Retina (tissue), 1 donor: ENCODE measurements at places on chromosomes 2 and 18.
A peak's percentile ranks its signal among the peaks of the same experiment; 100 is the strongest.

DNA sequence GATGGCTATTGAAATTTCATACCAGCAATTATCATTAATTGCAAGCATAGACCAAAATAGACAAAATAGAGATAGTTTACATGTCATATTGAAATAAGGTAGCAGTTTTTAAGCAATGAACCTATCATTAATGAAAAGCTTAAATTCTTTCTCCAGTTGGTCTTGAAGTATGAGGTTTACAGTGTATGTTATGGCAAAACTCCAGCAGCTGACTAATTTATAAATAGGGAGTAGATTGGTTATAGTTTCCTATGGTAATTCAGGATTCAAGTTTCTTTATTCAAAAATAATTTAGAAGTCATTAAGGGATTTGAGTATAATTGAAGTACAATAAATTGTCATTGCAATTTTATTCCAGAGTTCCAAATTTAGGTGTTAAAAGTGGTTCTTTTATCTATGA lies 69.6 kb upstream of the COL5A2 start:
- DNase-seq = no peak

GRCh38 chr2:232538671-232539070 lies 821 bp upstream of the CHRNG start:
- no peak for DNase-seq

GRCh38 chr2:218301176-218301819 lies 9.0 kb upstream of the TMBIM1 start:
- peak; percentile 86 for DNase-seq

DNA sequence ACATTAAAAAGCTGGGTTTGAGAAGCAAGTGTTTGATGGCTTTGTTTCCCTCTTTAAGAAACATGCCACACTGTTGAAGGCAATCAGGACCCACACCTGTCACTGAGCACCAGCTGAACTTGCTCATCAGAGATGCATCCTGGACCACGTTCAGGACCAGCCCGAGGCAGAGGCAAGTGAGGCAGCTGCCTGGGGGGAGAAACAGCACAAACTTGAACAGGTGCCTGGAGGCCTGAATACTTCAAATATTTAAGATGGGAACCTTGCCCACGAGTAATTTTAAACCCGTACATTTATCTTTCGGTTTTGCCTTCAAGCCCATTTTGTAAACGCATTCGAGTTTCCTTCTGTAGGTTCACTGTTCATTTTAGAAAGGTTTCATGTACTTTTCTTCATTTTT lies 421.3 kb downstream of the NYAP2 start:
- DNase-seq = no peak

DNA sequence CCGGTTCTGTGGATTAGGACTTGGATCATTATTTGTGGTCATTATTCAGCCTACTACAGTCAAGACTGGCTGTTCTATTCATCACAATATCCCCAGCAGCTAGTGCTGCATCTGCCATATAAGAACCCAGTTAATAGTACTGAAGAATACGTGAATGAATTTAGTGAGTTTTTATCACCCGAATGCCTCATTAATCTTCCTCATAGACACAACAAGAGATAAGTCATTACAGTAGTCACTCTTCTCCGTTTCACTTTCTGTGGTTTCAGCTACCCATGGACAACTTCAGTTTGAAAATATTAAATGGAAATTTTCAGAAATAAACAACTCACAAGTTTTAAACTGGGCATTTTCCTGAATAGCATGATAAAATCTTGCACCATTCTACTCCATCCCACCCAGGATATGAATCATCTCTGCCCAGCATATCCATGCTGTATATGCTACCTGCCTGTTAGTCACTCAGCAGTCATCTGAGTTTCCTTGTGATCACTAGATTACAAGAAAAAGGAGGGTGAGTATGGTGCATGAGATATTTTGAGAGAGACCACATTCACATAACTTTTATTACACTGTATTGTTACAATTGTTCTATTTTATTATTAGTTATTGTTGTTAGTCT lies 363.7 kb upstream of the CHAC2 start:
- no peak for DNase-seq

- no peak for DNase-seq
These were observed 430.4 kb upstream of the TRIB2 start for GRCh38 chr2:12286347-12286746.

DNA sequence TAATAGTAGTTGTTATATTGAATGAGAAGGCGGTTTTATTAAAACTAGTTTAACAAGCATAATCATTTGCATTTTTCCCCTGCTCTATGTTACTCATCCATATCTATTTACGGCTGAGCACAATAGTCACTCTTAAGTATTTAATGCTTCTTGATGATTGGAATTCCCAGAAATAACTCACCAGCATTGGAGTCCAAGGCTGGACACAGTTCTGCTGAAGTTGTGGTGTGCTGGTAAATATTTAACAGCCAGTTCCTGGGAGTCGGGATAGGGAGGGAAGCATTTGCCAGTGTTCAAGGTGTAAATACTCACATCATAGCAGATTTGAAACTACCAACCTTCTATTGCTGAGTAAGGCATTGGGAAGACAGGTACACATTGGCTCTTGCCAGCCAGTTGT lies 315.1 kb downstream of the MTX2 start:
- no peak for DNase-seq

GRCh38 chr18:621291-622043 lies 24.7 kb downstream of the CLUL1 start:
- DNase-seq = no peak

DNA sequence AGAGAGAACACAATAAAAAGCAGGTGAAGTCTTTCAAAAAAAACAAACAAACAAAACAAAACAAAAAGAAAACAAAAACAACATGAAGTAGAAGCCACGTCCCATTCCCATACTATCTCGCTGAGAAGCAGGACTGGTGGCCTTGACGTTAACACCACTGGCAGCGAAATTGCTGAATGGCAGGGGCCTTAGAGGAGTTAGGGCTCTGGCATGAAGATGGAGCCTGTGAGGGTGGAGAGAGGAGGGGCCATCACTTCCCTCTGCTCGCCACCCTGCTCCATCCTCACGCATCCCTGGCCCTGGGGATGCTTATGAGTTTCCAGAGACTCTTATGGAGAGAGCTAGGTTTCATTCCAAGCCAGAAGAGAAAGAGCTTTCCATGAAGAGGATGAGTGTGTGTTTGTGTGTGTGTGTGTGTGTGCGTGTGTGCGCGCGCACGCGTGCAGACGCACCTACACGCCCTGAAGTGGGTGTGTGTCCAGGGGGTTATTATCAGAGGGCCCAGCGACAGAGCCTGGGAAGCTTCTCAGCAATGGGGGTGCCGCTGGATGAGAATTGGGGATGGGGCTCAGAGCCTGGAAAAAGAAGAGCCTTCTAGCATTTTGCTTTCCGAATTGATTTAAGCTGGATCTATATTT lies 20.4 kb upstream of the IMPA2 start:
- DNase-seq = no peak

GRCh38 chr2:120630031-120630701 lies 105.5 kb upstream of the GLI2 start:
- DNase-seq = no peak

DNA sequence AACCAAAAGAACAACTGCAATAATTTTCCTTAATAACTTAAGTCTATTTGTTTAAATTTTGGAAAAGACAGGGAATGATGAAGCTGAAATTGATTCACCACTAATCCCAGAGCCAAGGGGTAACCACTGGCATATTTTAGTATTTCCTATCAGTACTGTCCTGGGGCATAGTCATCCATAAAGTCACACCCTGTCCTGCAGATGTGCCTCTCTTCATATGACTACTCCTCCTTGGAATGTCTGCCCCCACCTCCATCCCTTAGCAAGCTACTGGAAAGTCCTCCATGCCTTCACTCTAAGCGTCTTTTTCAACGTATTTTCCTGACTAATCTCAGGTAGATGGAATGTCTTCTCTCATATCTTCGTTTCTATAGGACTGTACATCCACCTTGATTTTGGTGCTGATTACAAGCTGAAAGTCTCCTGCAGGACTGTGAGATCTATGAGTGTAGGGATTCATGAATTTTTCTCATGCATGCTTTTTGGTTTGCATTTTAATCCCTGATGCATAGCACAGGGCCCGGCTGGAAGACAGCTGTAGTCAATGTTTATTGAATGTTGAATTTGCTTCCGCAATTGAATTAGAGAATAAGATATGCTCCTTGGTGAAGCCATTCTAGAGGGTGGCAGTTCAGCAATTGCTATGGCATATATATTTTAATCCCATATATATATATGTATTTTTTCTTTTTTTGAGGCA lies 85.6 kb downstream of the MOGAT1 start:
- DNase-seq = no peak

DNA sequence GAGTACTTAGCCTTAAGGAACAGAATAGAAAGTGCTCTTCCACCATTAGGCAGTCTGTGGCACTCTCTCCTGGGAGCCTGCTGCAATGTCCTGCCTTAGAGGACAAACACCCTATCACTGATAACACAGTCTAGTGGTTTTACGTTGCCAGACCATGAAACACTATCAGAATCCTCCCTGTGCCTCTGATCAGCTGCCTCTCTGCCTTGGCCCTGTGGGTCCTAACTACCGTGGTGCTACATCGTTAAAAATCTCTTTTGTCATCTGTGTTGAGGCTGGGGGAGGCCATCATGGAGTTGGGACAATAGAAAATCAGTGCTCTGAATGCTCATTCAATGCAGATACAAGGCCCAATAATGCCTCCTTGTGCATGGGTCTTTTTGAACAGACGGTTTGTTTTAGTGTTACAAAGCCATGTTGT lies 11.9 kb upstream of the APCDD1 start:
- peak; percentile 37 for DNase-seq

GRCh38 chr18:44881461-44882162 lies 200.9 kb downstream of the SETBP1 start:
- peak; percentile 38 for DNase-seq

DNA sequence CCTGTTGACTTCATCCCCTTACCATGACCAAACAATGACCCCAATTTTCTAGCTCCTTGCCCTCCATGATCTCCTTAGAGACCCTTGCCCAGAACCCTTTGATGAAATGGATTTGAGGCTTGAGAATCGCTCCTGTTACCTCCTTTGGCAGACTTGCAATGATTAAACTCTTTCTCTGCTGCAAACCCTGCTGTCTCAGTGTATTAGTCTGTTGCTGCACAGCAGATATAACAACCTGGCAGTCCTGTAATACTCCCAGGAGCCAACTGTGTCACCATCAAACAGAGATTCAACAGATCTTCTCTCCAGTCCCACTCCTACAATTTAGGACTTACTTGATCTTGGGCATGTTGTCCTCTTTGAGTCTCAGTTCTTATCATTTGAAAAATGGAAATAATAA lies 242.9 kb downstream of the HRH4 start:
- DNase-seq = no peak

- DNase-seq = no peak
These were observed 145.4 kb upstream of the RNF152 start for GRCh38 chr18:62037989-62038778.

DNA sequence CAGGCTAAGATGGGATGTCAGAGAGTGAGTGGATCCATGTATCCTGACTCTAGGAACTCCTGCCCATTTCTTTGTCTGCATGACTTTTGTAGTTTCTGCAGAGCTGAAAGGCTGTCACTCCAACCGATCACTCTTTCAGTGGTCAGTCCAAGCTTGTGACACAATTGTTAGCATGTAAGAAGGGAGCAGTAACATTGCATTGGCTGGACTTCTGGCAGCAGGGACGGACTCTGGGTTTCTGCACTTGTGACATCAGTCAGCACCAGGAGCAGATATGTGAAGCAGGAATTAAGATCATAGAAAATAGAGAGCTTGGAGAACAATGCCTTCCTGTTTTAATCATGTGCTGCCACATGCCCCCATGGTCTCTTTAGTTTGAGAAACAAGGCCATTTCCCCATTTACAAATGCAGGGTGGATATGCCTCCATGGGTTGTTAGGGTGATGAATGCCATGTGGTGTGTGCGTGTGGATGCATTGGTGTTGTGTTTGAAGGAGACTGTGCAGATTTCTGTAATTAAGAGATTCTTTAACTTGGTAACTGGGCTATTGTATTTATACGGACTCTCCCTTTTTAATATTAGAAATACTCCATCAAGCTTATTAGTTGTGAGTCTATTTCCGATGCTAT lies 214.3 kb upstream of the EPHA4 start:
- DNase-seq = no peak

DNA sequence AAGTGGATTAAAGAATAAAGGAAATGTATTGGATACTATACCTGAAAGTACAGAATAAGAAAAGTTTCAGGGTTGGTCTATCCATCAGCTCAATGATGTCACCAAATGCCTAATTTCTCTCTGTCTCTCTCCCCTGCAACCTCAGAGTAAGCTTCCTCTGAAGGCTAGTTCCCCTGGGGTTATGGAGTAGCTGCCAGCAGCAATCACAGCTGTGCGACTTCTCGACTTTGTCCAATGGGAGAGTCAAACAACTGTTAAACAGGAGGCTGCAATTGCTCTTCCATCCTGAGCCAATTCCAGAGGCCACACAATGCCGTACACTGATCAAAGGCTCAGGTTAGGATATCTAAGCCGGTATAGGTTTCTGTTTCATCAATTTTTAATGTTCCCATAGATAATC lies 95.3 kb upstream of the FANCL start:
- DNase-seq = peak; percentile 5

GRCh38 chr2:160321006-160321405 lies 120.9 kb upstream of the ITGB6 start:
- no peak for DNase-seq

GRCh38 chr18:8381821-8382459 lies 227.3 kb upstream of the RAB12 start:
- no peak for DNase-seq

DNA sequence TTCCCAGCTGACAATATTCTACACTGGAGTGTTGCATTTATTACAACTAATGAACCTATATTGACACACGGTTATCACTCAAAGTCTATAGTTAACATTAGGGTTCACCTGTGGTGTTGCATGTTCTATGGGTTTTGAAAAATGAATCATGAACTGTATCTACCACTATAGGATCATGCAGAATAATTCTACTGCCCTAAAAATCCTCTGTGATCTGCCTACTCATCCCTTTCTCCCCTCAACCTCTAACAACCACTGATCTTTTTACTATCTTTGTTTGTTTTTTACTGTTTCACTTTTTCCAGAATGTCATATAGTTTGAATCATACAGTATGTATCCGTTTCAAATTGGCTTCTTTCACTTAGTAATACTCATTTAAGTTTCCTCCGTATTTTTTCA lies 47.6 kb upstream of the TCF7L1 start:
- DNase-seq = no peak

GRCh38 chr18:23077493-23078256 lies 57.6 kb upstream of the CABLES1 start:
- DNase-seq = no peak

DNA sequence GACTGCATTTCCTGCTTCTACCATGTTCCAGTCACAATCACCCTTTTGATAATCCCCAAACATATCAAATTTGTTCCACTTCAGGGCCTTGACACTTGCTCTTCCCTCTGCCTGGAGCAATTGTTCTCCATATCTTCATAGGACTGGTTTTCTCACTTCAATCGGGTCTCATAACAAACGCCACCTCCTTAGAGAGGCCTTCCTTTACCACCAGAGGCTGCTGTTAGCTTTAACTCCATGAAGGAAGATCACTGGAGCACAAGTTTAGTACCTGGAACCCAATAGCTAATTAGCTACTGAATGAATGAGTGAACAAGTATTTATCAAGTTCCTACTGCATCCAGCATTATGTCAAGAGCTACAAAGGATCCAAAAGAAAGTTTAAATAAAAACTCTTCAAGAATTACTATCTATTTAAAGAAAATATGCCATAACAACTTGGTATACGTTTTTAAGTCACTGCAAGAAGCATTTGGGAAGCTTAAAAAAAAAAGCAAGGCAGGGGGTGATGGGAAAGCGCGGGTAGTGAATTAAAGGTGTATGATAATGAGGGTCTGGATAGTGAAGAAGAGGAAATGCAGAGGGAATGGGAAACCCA lies 58.8 kb downstream of the BAZ2B start:
- DNase-seq = no peak
